ENCODE measurements at places on chromosomes 5 and 9. TPM values are rescaled to one million over a fixed set of nuclear protein-coding genes. Genes with fewer than 3 reads are reported as not detected.
A peak's percentile ranks its signal among the peaks of the same experiment; 100 is the strongest.

GRCh38 chr9:90099262-90099963 is 494.6 kb downstream of the GADD45G start:
- DNase-seq = no peak

DNA sequence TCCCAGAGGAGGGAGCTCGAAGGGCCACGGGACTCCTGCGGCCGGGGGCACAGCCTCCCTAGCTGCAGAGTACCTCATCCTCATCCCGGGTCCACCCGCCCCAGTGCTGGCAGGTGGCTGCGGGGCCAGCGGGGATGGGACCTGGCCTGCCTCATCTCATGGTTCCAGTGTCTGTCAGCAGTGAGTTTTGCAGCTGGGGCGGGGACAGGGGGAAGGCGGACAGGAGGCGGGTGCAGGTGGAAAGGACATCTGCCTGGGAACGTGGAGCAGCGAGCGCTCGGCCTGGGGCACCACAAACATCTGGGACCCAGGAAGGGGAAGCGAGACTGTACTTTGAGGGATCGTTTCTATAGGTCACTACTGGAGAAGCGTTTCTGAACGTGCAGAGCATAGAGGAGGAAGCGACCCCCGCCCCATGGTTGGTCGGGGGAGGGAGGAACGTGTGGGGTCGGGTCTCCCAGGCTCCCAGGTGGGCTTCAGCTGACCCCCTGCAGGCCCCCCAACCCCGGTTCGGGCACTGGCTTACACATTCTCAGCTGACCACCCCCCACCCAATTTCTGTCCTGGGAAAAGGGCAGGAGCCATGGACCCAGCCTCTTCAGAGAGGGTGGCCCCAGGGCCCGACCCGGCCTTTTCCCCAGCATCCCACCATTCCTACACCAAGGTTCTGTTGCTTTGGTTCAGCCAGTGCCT is 56.5 kb upstream of the NOTCH1 start:
- DNase-seq = no peak

DNA sequence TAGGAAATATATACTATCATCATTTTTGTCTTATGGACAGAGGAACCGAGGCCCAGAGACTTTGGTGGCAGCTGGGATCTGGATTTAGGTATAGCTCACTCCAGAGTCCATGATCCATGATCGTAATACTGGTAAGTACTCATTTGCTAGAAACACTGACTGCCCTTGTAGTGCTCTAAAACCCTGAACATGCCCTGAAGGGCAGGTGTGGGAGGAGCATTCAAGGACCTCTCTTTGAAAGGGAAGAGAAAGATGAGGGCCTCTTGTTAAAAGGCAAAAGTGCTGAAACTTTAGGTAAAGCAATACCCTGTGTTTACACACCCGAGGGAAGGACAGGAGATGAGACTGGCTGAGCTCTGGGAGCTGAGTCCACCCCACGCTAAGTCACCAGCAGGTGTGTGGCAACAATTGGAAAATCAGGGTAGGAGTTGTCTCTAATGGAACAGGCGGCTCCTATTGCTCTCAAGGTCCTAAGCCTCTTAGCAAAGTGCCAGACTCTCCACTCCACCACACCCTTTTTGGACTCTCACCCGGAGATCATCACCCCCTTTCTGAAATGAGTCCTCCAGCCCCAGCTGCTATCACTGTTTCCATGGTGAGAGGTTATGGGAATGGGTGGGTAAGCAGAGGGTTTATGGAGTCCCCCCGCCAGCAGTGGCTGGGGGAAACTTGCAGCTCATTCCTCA is 34.8 kb downstream of the TRPC7 start:
- DNase-seq = no peak

GRCh38 chr5:639584-640213 is 27.6 kb downstream of the CEP72 start:
- DNase-seq = no peak

DNA sequence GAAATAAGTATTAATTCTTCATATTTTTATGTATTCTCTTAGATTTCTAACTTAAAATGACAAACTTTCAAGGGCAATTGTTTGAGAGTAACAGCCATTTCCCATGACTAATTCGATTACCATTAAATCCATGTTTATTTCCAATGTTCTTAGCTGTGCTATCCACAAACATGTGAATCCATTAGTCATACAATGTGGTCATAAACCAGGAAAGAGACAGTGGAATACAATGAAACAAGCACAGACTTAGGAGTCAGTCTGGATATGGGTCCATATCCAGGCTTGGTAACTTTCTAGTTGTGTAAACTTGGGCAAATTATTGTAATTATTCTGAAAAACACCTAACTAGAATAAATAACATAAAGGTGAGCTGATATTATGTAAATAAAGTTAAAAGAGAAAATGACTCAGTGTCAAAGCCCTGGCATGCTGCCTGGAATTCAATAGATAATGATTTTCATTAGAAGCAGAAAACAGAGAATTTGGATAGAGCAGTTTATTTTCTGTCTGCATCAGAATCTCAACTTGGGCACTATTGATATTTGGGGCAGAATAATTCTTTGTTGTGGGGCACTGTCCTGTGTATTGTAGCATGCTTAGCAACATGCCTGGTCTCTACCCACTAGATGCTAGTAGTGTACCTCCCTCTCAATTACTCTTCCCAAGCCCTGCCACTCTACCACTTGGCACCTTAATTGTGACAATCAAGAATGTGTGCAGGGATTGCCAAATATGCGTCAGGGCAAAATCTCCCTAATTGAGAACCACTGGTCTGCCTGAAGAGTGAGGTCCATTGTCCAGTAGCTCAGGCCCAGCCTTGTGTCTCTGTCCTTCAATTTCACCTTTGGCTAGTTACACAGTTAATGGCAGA is 44.7 kb upstream of the SLC27A6 start:
- DNase-seq = peak; percentile 17

DNA sequence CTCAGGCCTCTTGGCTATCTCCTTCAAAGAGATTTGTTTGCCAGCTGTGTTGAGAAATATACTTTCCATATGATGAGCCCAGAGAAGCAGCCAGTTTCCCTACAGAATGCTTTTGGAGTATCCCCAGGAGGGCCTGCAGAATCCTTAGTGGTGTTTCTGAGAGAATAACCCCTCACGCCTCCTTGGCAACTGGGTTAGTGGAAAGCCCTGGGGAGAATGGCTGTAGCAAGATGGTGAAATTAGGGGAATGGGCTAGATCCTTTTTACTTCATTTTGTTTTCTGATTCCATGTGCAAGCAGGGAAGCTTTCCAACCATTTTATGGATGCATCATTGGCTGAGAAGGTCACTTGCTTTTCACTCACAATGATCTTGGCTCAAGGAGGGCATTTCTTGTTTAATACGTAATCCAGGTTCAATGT is 364.6 kb downstream of the DMRT2 start:
- no peak for DNase-seq

- DNase-seq = peak; percentile 69
Observed at GRCh38 chr5:149679876-149680809, 50.0 kb upstream of the PPARGC1B start.

GRCh38 chr9:115632391-115632790 is 514.4 kb upstream of the TNC start:
- DNase-seq = no peak

Gene FOXD4
- 0.12 TPM for total RNA-seq

Gene MSX2
- 1.9 TPM for total RNA-seq

Gene RCL1
- 4.7 TPM for total RNA-seq

Gene PRDM9
- not detected for total RNA-seq

Gene FRMD3
- 97.7 TPM for total RNA-seq

Gene PCDH12
- 11.1 TPM for total RNA-seq

Gene LPAR1
- 9.3 TPM for total RNA-seq

Gene PLAC8L1
- 0.45 TPM for total RNA-seq

Gene TLX3
- total RNA-seq = not detected

Gene CBY3
- not detected for total RNA-seq

Gene NAA35
- 18.2 TPM for total RNA-seq

Gene SOX30
- total RNA-seq = not detected

Measured in left ventricle myocardium superior (tissue), 1 donor.